ENCODE measurements at places on chromosomes 5 and 9.

- DNase-seq: no peak
Measured at GRCh38 chr5:181037365-181037861, 2.7 kb upstream of the BTNL9 start.

DNA sequence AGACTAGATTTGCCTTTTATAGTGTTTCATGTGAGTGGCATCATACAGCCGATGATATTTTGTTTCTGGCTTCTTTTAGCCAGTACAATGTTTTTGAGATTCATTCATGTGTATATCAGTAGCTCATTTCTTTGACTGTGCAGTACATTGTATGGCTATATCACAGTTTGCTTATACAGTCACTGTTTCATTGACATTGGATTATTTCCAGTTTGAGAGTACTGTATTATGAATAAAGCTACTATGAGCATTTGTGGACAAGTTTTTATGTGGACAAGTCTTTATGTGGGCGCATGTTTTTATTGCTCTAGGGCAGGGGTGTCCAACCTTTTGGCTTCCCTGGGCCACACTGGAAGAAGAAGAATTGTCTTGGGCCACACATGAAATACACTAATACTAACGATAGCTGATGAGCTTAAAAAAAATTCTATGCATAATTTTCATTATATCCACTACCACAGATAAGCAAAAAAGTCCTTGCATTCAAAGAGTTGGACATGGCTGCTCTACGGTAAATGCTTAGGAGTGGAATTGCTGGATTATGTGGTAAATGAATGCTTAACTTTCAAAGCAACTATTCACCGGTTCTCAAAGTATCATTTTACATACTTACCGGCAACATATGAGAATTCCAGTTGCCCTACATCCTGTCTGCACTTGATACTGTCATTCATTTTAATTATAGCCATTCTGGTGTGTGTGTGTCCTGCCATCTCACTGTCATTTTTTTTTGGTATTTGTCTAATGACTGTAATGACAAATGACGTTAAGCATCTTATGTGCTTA is 177.8 kb downstream of the RGS3 start:
- no peak for DNase-seq

DNA sequence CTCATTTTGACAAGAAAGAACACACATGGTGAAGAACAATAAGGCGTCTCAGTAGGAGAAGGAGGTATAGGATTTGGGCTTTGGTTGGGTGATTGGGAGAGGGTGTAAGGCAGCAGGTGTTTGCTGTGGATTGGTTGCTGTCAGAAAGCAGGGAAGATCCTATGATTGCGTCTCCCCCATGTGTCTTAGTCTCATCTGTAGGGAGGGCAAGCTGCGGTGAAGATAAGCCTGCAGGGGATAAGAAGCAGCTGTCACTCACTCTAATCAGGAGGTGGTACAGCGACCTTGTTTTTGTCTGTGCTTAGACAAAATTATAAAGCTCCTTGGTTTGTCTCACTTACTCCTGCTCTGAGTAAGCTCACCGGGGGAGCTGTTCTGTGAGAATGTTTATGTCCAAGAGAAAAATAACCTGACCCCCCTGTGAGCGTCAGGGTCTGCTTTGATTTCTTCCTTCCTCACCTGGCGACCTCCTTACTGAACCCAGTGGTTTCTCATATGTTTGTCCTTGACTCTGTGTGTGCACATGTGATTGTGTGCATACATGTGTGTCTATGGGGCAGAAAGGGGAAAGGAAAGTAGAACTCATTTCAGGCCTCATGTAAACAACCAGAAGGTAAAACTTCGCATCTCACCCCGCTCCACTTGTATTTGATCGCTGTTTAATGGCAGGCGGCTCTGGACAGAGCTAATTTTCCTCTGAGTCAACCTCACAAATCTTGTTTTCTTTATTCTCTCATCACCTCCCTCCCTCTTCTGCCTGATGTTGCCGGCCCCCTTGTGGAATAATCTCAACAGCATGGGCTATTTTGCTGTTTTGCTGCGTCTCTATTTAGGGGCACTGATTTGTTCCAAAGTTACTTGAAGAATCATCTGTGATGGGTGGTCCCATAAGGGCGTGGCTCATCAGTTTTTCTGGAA is 105.6 kb downstream of the TENT4A start:
- DNase-seq: no peak

DNA sequence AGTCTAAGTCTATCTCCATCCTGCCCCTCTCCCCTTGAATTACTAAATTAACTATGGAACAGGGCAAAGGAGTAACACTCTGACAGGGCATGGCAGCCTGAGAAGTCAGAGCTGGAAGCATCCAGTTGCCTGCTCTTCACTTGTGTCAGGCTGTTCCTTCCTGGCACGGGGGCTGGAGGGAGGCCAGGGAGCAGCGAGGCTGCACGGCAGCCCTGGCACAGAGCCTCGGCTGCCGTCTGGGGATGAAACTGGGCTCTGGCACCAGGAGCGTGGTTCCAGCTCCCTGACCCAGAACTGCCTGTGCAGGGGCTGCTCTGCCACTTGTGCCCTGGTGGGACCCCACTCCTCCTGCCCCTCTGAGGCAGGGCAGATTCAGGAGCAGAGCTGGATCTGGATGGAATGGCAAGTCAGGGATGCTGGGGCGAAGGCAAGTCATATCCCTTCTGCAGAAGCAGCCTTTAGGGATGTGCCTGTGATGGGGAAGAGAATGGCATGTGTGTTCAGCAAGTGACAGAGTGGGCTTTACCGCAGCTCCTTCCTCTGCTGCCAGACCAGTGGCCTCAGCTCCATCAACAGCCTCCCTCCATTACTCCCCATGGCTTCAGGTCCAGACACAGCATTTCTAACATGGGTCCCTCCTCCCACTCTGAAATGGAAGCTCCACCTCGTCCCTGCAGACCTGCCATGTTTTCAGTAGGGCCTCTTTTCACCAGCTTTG is 42.2 kb upstream of the PDE8B start:
- DNase-seq: no peak

GRCh38 chr9:87516222-87516925 is 18.7 kb downstream of the DAPK1 start:
- peak; percentile 81 for DNase-seq

- DNase-seq: no peak
Measured at GRCh38 chr5:76406673-76407072, 3.6 kb downstream of the IQGAP2 start.

- DNase-seq: no peak
Measured at GRCh38 chr5:149237662-149238061, 34.0 kb upstream of the AFAP1L1 start.

DNA sequence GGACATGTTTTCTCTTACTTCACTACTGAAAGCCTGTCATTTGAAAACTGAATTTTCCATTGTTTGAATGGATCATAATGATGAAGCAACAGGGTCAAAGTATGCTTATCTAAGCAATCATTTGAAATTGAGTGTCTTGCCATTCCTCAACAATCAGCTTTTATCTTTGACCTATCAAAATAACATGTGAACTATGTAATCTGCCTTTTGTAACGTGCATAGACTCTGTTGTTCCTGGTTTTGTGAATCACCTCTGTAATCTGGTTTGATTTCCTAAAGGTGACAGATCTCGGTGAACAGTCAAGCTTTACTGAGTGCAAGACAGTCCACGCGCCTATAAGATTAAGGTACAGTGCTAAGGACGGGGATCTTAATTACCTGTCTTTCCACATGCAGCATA is 3.3 kb downstream of the MEF2C start:
- no peak for DNase-seq

- DNase-seq: peak; percentile 95
Measured at GRCh38 chr9:90393365-90394152, 249.1 kb downstream of the DIRAS2 start.

DNA sequence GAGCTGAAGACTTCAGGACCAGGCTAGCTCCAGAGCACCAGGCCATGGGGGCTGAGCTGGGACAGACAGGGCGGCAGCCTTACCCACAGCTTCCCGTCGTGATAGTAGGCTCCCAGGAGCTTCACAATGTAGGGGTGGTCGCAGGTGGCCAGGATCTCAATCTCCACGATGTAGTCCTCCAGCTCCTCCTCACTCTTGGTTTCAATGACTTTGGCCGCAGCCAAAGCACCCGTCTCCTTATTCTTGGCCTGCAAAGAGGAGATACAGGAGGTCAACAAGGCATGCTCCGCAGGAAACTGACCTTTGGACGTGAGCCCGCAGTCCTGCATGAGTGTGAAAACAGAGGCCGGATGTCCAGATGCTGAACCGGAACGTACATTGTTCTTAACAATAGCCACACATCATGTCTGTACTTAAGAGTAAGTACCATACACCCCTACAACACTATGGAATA is 31.5 kb downstream of the STK10 start:
- no peak for DNase-seq

DNA sequence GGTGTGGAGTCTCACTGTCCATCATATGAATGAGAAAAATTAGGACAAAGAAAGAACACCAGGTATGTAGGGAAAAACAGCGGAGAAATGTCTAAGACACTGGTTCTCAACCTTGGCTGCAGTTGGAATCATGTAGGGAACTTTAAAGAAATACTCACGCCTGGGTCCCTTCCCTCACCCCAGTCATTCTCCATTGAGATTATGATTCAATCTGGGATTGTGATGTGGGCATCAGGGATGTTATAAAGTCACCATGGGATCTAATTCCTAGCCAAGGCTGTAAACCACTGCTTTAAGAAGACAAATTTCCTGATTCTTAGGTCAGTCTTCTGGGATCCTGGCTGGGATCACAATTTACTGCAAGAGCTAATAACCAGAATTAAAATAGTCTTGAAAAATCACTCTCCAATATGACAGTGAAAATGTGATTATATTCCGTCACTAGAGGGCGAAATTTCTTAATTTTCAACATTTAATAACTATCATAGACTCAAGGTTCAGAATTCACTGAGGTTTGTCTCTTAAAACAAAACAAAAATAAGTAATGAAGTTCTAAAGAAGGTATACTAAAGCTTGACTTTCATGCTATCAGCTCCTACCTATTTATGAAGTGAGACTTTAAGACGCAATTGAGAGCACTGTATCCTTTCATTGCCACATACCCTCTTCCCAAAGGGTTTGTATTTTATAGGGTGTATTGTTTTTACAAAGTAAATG is 60.5 kb downstream of the GLDC start:
- peak; percentile 26 for DNase-seq

GRCh38 chr5:6759401-6759800 is 46.2 kb downstream of the TENT4A start:
- peak; percentile 98 for DNase-seq

GRCh38 chr5:58523956-58524355 is 32.7 kb downstream of the GAPT start:
- DNase-seq: no peak

DNA sequence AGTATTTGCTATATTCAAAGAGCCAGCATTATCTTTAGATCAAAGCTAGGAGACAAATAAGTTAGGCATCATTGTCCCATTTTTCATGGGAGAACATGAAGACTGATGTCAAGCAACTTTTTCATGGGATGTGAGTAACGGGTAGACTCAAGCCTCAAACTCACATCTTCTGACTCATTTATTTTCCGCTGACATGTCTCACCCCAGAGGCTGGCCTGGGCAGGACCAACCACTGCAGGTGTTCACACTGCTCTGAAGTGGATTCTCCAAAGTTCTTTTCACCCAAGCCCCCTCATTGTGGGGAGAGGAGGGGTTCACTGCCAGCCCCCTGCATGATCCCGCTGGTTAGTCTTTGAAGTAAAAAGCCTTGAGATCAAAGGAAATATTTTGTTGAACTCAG is 34.9 kb upstream of the BASP1 start:
- peak; percentile 60 for DNase-seq

DNA sequence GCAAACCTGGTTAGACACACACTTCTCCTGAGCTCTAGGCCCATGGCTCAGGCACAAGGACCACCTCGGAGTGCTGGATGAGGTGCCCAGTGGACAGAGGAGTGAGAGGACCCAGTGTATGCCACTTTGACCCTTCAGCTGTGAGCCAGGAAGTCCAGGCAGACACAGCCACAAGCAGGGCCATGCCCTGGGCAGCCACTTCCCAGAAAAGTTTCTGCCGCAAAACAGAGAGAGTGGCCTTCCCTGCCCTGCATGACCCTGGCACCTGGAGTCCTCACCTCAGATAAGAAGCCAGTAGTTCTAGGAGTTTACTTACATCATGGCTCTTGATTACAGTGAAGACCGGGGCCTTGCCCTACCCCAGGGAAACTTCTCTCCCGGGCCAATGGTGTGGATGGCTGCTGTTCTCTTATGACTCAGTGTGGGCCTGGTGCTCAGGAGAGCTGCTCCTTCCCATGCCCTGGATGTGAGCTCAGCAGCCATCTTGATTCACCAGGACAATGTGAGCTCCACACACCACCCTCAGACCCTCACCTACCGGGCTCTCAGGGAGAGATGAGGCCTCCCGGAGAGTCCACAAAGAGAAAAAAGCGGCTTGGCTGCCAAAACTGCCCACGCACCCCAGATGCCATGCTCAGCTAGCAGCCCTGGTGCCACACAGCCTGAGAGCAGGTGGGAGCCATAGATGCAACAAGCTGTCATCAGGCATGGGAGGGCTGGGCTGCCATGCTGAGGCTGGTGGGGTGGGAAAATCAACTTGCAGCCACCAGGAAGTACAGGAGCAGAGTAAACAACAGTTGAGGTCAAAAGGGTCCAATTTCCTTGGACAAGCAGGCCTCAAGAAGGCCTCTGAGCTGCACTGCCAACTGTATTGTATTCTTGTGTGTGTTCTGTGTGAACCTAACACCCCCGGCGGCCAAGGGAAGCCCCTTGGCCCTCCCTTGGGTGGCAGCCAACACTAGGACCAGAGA is 11.7 kb upstream of the IRF1 start:
- no peak for DNase-seq

DNA sequence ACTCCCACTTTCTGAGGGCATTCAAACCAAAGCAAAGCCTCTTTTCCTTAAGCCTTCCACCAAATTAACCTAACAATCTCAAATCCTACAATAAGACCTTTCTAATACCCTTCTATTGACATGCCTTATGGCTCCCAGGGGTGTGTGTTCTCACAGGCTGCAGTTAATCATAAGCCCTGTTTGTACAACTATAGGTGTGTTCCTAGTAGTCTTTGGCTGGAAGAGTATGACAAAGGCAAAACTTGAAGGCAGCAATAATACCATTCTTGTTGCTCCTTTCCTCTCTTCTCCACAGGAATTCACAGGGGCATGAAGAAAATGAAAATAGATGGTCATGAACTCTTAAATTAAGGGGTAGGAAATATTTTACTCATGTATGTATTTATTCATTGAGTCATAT is 10.9 kb upstream of the FBXO38 start:
- no peak for DNase-seq

GRCh38 chr9:21506626-21507482 is 24.7 kb upstream of the IFNE start:
- DNase-seq: peak; percentile 66

- DNase-seq: no peak
Measured at GRCh38 chr5:138597661-138598400, 22.6 kb upstream of the HSPA9 start.

GRCh38 chr9:91942201-91942600 is 7.8 kb downstream of the ROR2 start:
- no peak for DNase-seq
